ENCODE measurements at places on chromosomes 12 and 14. TPM values are rescaled to one million over a fixed set of nuclear protein-coding genes. Genes with fewer than 3 reads are reported as not detected.

GRCh38 chr14:88454886-88455285 lies 69.4 kb downstream of the SPATA7 start:
- no peak for DNase-seq

Gene CCDC196
- total RNA-seq, result not detected

GRCh38 chr12:39301422-39301821 lies 141.5 kb downstream of the KIF21A start:
- no peak for DNase-seq

DNA sequence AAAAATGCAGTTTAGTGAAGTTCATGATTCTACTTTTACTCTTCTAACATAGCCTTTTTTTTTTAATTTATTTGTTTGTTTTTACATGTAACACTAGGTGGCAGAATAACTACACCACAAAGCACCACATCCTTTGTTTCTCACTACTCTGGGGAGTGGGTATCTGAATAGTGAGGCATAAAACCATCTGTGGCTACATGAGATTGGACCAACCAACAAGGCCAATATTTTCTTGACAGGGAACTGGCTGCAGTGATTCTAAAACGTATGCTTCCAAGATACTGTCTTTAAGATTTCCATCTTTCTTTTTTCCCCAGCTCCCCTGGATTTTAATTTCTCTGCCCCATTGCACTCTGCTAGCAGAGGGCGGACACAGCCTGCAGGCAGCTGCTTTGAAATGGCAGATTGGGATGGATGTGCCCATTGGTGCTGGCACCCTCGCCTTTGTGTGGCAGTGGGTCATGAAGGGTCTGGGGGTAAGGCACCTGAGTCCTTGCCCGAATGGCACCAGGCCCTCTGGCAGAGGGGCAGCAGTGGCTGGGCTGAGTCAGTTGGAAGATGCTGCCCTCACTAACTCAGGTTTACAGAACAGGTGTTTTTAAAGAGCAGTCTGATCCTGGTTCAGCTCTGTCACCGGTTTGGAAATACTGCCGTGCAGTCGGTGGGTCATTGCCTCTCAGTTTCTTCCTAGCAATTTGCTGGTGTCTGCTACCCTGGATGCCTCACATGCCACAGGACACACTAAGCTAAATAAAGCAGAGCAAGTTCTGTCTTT lies 429.1 kb downstream of the RAD51B start:
- DNase-seq, result no peak

Gene RIMBP2
- 0.82 TPM for total RNA-seq

DNA sequence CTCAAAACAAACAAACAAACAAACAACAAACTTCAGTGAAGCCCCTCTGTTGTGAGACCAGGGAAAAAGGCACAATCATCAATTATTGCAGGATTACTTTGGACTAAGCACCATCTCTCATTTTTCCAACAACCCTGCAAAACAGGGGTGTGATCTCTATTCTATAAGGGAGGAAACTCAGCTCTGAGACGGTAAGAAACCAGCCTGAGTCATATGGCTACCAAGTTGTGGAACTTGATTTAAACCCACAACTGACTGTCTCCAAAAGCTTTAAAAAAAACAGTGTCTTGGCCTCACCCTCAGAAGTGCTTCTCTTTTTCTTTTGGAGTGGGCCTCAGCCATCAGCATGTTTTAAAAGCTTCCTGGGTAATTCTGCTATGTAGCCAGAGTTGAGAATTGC lies 49.8 kb downstream of the RIN3 start:
- DNase-seq, result no peak

Gene PLCZ1
- total RNA-seq, result not detected

- DNase-seq, result no peak
Observed at GRCh38 chr12:110619534-110619953, 5.6 kb downstream of the TCTN1 start.

DNA sequence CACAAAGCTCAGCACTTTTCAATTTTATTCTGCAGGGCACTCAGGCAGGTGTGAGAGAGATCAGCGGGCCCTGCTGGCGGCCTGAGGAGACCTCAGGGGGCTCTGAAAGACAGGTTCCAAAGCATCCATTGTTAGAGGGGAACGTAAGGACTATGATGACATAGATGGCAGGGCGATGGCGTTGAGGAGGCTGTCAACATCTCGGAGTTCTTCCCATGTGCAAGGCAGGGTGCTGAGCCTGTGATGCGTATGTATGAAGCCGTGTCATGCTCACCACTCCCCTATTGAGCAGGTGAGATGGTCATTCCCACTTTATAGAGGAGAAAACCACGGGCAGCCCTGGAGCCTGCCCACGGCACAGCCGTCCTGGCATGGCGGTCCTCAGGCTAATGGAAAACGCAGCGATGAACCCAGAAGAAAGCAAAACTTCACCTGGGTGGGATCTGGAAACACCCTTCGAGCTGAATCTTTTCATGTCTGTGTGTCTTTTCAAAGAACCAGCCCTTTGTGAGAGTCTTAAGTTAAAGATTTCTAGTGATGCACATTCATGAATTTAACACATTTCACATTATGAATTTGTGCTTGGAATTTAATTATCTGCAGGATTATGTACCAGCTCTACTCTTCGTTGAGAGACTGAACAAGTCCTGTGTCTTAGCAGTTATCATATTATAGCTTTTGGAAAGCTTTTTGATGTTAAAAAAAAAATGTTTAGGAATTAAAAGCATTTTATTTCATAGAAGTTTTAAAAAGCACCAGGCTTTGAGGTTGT lies 64.7 kb downstream of the RIMBP2 start:
- no peak for DNase-seq

Gene PKP2
- 19.6 TPM for total RNA-seq

DNA sequence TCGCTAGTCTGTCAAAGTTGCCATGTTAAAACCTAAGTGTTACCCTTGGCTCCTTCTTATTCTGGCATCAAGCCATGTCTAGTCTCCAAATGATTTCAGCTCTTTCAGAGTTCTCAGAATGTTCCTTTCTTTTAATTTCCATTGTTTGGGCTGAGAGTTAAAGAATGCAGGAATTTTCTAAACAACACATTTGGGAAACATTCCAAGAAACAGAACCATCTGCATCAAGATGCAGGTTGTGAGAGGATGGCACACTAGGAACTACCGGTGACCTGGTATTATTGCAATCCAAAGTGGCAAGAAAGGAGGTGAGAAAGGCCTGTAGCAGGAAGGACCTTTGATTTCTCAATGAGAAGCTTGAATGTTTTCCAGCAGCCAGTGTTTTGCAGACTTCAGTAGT lies 30.1 kb downstream of the SLC35F4 start:
- no peak for DNase-seq

DNA sequence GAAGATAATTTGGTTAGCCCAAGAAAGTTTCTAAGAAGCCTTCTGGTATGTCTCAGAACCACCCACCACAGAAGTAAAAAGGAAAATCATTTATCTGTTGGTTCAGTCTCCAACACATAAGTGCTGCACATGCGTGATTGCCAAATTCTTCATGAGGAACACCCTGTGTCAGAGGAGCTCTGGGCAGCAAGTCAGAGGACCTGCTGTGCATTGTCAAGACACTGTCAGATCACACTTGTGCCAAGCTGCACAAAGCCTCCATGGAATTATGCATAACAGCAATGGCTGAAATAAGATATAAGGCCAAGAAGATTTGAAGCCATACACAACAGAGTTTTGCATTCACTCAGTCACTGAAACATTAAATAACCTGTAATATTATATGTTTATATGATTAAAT lies 1304.7 kb upstream of the FLRT2 start:
- DNase-seq, result no peak

GRCh38 chr12:123546281-123546680 lies 12.8 kb upstream of the RILPL1 start:
- no peak for DNase-seq

GRCh38 chr14:31505411-31505810 lies 17.6 kb upstream of the GPR33 start:
- DNase-seq, result no peak

DNA sequence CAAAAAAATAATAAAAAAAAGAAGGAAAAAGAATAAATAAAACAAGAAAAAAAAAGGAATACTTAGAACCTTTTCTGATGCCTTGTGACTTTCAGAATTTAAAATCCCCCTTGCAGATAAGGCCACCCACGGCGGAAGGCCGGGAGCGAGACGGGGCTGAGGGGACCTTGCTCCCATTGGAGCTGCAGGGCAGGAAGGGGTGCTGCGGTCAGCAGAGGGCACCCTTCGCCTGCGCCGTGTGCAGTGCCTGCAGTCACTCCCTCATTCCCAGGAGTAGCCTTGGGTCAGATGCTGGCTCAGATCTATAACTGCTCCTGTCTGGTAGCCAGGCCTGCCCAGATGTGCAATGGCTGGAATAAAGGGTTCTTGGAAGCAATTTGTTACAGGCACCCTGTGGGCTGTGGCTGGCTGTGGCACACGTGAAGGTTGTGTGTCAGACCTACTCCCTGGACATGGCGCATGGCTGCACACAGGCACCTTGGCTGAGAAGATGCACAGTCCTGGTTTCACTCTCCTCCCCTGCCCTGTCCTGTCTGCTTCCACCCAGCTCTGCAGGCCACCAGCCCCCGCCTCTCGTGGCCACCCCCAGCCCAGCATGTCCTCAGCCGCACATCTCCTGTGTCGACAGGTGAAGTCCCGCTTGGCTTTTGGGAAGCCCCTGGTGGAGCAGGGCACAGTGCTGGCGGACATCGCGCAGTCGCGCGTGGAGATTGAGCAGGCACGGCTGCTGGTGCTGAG lies 13.4 kb upstream of the ALDH2 start:
- DNase-seq, result no peak

DNA sequence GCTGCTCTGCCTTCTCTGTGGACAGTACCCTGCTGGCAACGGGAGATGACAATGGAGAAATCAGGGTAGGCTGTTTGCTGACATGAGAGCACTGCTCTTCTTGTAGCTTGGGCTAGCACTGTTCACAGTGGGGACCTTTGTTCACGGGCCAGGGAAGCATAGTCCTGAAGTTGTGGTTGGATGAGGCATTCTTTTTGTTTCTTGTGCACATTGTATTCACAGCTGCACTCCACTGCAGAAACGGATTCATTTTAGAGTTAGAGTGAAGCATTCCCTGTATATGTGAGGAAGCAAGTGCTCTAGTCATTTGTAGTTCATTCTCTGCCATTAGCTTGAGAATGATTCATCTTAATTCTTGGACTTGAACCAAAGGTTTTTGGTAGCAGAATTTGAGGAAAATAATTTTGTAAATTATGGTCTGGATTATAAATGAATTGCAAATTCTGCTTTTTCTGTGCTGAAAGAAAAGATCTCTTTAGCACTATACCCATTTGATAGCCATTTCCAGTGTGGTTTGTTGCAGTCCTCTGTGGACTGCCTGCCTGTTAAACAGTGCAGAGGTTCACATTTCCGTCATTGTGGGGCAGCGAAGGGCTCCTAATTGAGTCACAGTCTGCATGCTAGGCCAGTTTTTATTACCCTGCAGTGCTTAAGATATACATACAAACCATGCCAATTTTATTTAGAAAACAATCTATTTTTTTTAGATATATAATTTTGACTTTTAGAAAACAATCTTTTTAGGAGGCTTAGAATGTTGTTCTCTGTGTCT lies 80.6 kb downstream of the APAF1 start:
- peak; percentile 25 for DNase-seq

Gene AGAP2
- under 0.01 TPM for total RNA-seq

Gene SRRM4
- 0.42 TPM for total RNA-seq

- no peak for DNase-seq
Observed at GRCh38 chr12:122996188-122996601, 15.7 kb downstream of the ARL6IP4 start.

GRCh38 chr12:17928708-17929366 lies 161.2 kb downstream of the RERGL start:
- peak; percentile 72 for DNase-seq

DNA sequence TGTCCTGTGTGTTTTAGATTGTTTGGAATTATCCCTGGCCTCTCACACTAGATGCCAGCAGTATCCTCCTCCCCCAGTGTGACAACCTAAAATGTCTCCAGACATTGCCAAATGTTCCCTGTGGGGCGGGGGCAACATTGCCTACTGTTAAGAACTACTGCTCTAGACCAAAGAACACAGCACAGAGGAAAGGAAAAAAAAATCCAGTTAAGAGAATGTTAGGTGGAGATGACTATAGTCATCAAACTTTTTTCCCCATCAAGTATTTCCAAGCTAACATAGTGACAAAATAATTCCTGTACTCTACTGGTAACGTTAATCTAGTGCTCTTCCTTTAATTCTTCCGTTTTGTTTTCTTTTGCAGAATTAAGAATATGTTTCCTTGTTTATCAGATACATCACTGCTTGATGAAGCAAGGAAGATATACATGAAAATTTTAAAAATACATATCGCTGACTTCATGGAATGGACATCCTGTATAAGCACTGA lies 3.5 kb downstream of the CDKN1B start:
- no peak for DNase-seq

DNA sequence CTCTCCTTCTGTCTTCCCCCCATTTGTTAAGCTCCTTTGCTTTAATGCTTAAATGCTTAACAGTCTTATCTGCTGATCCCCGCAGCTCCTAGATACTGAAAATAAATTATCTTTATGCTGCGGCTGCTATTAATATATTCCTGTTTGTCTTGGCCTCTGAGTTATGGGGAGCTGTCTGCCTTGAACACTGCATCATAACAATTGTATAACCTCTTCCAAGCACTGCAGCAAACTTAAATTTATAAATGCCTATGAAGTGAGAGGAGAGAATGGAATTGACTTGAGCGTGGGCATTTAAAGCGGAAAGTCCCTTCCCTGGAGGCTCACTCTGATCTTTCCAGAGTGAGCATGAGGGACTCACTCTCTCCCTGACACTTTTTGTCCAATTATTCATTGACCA lies 23.1 kb upstream of the DCP1B start:
- DNase-seq, result no peak

GRCh38 chr12:51320695-51321320 lies 3.2 kb downstream of the BIN2 start:
- DNase-seq, result no peak

Gene SLC25A21
- total RNA-seq, result 2.1 TPM

- DNase-seq, result no peak
Observed at GRCh38 chr12:52791271-52792184, 4.4 kb downstream of the KRT3 start.

DNA sequence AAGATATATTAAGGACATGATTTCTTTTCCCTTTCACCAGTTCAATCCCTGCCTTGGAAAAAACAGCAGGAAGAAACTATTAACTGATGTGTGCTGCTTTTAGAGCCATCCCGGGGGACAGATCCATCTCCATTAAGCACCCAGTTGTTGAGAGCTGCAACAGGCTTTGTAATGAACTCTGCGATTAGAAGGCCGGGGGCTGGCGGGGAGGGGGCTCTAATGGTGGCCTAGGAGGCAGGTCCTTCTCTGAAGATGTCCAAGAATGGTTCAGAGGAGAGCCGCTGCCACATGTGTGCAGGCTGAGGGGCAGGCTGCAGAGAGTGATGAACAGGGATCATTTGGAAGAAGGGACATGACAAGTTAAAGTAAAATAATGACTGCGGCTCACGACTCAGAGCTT lies 67.8 kb downstream of the GALNT8 start:
- no peak for DNase-seq

- no peak for DNase-seq
Observed at GRCh38 chr12:42516573-42516972, 73.0 kb downstream of the PRICKLE1 start.

Measured in kidney epithelial cell (primary cell).